ENCODE measurements at places on chromosomes 3 and 15. TPM values are rescaled to one million over a fixed set of nuclear protein-coding genes. Genes with fewer than 3 reads are reported as not detected.

Gene IL5RA
- total RNA-seq: not detected

Gene GRM2
- total RNA-seq: 4.1 TPM

Gene HIGD2B
- 0.22 TPM for total RNA-seq

Gene SLC27A2
- total RNA-seq: 5.7 TPM

Gene UBAP1L
- 4.5 TPM for total RNA-seq

Gene NRG4
- not detected for total RNA-seq

Gene CNOT10
- total RNA-seq: 53.5 TPM

Gene GHSR
- not detected for total RNA-seq

Gene COL6A5
- not detected for total RNA-seq

All from activated naive CD4-positive, alpha-beta T cell treated with anti-CD3 and anti-CD28 coated beads, Interleukin-2, amount 10 ng/mL, durations not matched to agents 5 hours and 36 hours (primary cell).